ENCODE measurements at places on chromosomes 3 and 15. TPM values are rescaled to one million over a fixed set of nuclear protein-coding genes. Genes with fewer than 3 reads are reported as not detected.

- DNase-seq, result no peak
Observed at GRCh38 chr3:141450727-141451375, 36.0 kb upstream of the RASA2 start.

DNA sequence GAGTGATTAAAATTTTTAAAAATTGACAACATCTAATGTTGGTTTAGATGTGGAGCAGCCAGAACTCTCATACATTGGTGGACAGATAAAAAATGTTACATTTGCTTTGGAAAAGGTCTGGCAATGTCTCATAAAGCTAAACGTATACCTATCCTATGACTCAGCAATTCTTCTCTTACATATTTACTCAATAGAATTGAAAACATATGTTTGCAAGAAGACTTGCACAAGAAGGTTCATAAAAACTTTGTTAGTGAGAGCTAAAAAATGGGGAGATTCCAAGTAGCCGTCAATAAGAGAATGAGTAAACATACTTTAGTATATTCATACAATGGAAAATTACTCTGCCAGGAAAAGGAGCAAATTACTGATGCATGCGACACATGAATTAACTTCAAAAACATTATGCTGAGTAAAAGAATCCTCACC, 30.0 kb downstream of the MASP1 start:
- DNase-seq, result no peak

DNA sequence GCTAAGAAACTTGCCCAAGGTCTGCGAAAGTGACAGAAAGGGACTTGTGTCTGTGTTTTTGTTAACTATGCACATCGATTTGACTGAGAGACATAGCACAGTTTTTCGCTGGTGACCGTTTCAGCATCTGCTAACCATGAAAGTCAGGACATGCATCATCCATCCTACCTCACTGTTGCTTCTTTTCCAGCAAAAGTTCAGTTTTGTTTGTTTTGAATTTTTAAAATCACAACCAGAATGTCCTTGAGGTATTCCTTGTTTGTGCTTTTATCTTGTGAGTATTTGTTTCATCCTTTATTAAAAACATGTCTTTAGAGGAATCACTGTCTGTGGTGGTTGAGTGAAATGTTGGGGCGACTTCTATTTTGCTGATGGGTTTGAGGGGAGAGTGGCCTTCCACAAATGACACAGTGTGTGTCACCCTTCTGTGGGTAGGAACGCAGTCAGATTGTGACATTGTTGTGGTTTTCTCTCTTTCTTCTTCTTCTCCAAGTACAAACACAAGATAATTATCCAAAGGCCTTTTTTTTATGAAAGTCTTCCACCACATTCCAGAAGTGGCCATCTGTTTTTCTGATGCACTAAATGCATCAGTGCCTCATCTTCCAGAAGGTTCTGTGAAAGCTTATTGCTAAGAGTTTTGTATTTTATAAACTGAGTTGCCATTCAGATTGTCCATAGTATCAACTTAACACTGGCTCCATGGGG, 214.4 kb upstream of the NR2E3 start:
- no peak for DNase-seq

DNA sequence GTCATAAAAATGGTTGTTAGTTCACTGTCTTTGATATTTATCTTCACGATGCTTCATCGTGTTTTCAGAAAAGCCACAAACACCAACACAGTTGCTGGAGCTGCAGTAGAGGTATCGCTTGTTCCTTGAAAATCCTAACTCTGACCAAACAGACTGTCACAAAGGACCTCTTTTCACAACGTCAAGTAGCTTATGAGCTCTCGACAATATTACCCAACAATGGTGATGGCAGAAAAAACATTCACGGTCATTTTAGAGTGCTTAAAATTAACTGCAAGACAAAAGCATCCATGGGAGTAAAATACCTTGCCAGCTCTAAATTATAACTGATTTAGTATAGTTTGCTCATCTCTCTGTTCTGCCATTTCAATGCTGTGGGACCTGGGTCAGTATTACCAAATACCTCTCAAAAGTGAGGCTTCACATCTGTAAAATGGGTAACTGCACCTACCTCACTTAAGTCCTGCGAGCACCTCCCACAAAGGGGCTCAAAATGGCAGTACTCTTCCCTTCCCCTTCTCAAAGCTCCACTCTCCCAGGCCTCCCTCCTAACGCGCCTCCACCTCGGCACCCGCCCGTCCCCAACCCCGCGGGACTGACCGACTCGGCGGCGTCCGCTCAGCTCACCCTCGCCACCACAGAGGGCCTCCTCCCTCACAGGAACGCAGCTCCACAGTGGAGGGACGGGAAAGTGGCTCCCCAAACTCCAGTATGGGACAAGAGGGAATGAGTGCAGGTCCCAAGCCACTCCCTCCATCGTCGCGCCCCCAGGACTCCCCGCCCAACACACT, 546 bp downstream of the TRIM59 start:
- DNase-seq, result peak; percentile 8

- DNase-seq, result no peak
Observed at GRCh38 chr15:35256141-35256540, 171.0 kb upstream of the NANOGP8 start.

DNA sequence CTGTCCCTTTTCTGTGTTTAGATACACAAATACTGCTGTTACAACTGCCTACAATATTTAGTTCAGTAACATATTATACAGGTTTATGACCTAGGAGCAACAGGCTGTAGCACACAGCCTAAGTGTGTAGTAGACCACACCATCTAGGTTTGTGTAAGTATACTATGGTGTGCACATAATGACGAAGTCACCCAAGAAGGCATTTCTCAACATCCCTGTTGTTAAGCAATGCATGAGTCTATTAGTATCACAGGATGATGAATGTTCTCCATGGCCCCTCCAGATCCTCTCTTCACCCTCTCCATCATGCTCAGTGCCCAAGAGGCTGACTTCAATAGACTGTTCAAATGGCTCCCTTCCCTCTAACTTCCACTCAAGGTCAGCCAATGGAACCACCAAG, 14.6 kb upstream of the SEC62 start:
- DNase-seq, result no peak

DNA sequence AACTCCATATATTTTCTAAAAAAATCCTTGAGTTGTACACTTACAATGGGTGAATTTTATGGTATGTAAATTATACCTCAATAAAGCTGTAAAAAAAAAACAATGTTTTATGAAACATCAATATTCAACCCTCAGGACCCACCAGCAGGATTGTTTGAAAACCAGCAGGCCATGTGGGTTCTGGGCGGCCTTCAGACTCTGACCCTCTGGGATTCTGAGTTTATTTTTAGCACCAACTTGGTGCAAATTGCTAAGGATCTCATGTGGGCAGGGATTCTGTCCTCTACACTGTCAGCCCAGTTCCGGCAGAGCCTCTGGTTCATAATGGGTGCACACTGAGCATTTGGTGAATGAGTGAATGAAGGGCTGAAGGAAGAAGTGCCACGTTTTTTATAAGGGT, 24.2 kb upstream of the TSEN2 start:
- DNase-seq, result no peak

DNA sequence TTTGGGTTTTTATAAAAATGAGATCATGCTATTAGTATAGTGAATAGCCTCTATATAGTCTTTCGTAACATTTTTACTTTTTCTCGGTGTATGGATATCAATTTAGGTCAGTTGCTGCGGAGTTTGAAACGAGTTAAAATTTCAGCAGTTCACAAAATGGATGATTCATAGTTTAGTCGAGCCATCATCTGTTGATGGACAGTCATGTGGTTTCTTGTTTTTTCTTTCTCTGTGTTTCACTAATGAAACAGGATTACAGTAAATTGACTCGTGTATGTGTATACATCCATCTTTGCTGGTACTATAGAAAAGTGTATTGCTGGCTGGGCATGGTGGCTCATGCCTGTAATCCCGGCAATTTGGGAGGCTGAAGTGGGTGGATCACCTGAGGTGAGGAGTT, 106.8 kb downstream of the IGF1R start:
- no peak for DNase-seq

- DNase-seq, result no peak
Observed at GRCh38 chr3:31105438-31106077, 211.1 kb upstream of the GADL1 start.

- no peak for DNase-seq
Observed at GRCh38 chr15:47718497-47719437, 1.5 kb downstream of the SEMA6D start.

DNA sequence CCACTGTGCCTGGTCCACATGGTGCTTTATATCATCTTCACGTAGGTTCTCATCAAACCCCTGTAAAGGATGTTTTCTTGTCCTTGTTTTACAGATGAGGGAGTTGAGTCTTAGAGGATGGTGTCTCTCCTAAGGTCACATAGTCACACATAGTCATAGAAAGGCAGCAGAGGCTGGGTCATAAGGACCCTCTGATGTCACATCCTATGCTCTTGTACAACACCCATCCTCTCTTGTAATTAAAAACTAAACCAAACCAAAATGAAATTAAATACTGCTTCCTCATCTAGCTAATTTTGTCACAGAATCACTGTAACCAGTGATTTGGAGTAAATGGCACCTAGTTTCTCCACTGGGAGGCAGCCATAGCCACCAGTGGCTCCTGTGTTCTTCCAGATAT, 21.8 kb upstream of the ATP1B3 start:
- DNase-seq, result no peak

DNA sequence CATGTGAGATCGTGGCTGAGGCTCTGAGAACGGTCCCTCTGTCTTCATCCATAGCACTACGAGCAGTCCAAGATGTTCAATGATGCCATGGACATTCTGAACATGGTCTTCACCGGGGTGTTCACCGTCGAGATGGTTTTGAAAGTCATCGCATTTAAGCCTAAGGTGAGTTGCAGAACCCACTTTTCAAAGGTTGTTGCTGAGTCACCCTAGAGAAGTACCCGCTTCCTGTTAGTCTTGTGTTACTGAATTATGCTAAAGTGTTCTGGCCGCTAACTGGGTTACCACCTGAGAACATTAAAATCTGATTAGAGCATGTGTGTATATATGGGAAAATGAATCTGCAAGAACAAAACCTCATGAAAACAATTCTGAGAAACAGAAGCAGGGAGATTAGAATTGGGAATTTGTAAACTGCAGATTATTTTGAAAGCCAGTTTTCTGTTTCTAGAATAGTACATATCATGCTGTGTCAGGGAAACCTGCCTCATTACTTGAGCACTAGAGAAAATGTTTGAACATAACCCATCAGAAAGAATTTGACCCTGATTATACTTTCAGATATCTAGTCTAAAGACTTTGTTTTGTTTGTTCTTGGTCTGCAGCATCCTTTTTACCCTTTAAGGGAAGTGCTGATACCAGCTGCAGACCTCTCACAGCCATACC, 92.6 kb downstream of the CHDH start:
- no peak for DNase-seq

CATSPER2 gene
- total RNA-seq, result 5.5 TPM

RBP2 gene
- not detected for total RNA-seq
